Cardiac muscle cell (in vitro differentiated cells and primary cell): ENCODE measurements at places on chromosomes 3 and 15.

- H3K36me3 ChIP-seq = no peaks in the 10 kb centered on the region
- DNase-seq = no peak
- H3K4me1 ChIP-seq = no peaks in the 10 kb centered on the region
- H3K27ac ChIP-seq = no peak overlapping the region
- no peak overlapping the region for H3K4me3 ChIP-seq
- no peaks in the 10 kb centered on the region for H3K27me3 ChIP-seq
Measured at GRCh38 chr3:156271508-156271907, 151.1 kb downstream of the KCNAB1 start.

GRCh38 chr3:171616798-171617197, 156.6 kb upstream of the TNIK start:
- no peak overlapping the region for H3K27ac ChIP-seq
- H3K4me1 ChIP-seq = no peaks in the 10 kb centered on the region
- no peak for DNase-seq
- no peak overlapping the region for H3K4me3 ChIP-seq
- H3K27me3 ChIP-seq = no peaks in the 10 kb centered on the region

- no peaks in the 10 kb centered on the region for H3K36me3 ChIP-seq
- no peak overlapping the region for H3K4me3 ChIP-seq
- H3K27me3 ChIP-seq = no peaks in the 10 kb centered on the region
- peak overlapping the region; percentile 7 for H3K27ac ChIP-seq
Measured at GRCh38 chr3:184778426-184779332, 33.3 kb upstream of the VPS8 start.

DNA sequence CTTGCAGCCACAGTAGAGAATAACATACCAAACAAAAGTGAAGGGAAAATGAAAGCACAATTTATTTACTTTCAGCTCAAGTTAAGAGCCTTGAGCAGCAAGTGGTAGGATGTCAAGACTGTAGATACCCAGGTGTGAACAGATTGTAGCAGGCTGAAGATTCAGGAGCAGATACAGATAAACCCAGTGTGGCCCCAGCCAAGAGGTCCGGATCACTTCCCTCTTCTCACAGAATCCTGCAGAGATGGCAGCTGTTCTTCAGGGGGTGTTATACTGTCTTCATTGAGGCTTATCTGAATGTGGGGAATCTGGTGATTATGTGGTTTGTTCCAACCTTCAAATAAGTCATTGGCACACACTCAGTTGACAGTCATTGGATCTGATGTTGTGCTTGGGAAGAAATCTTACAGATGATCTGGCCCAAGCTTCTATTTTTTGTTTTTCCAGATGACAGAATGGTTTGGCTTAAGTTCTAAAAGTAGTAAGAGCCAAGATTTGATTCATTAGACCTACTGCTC, 2.2 kb downstream of the STARD9 start:
- DNase-seq = peak; percentile 69
- no peaks in the 10 kb centered on the region for H3K36me3 ChIP-seq
- peaks cover 41% of the 10 kb centered on the region for H3K27me3 ChIP-seq
- H3K4me1 ChIP-seq = peaks cover 13% of the 10 kb centered on the region
- H3K4me3 ChIP-seq = no peak overlapping the region
- no peak overlapping the region for H3K27ac ChIP-seq

DNA sequence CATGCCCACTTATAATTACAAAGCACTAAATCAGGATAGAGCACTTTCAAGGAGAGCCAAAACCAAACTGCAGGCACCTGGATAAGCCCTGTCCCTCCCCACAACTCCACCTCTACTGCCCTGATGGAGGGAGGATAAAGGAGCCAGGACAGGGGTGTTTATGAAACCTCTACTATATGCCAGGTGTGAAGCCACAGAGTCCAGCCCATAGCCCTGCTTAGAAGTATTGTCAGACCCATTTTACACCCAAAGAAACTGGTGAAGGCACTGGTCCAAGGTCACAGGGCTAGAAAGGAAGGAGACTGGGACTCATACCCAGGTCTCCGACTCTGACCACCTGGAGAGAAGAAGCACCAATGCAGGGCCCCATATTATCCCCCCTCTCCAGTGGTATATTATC, 48.7 kb downstream of the SH3BP5 start:
- no peak overlapping the region for H3K4me3 ChIP-seq
- H3K36me3 ChIP-seq = no peaks in the 10 kb centered on the region
- no peak for DNase-seq

- DNase-seq = peak; percentile 86
- H3K27ac ChIP-seq = no peak overlapping the region
- H3K27me3 ChIP-seq = no peaks in the 10 kb centered on the region
- no peaks in the 10 kb centered on the region for H3K4me1 ChIP-seq
- no peaks in the 10 kb centered on the region for H3K36me3 ChIP-seq
- no peak overlapping the region for H3K4me3 ChIP-seq
Measured at GRCh38 chr3:40951636-40952035, 247.7 kb upstream of the CTNNB1 start.

DNA sequence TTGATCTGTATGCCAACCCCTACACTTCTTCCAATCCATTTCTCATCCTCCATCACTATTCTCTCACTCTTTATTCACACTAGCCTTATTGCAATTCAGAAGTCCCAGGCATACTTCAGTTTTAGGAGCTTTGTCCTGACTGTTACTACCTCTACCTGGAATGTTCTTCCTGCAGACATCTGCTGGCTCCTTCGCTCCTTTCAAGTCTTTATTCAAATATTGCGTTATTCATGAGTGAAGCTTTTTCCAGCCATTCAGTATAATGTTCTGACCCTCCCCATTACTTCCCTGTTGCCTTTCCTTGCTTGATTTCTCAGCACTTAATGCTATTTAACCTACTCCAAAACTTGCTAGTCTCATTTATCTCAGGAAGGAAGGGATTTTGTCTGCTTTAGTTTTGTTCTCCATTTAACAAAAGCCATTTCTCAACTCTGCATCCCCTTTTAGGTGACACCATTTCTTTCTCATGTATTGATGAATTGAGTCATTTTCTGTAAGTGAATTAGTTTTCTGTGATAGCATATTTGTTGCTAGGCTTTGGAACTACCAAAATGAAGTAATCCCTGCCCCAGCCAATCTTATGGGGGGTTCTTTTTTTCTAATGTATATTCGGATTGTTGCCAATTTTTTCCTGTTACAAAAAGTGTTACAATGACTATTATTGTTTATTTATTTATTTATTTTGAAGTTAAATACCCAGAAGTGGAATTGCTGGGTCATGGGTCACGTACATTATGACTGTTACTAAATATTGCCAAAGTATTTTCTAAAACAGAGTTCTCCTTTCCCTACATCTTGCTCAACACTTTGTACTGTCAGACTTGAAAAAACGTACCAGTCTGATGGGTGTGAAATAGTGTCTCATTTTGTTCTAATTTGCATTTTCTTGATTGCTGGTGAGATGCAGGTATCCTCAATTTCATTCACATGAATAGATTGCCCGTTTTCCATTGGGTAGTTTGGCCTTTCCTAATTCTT, 9.4 kb downstream of the ATP11B start:
- peaks cover 18% of the 10 kb centered on the region for H3K4me1 ChIP-seq
- H3K27ac ChIP-seq = peak overlapping the region; percentile 39
- no peak overlapping the region for H3K4me3 ChIP-seq
- no peaks in the 10 kb centered on the region for H3K27me3 ChIP-seq
- no peak for DNase-seq

DNA sequence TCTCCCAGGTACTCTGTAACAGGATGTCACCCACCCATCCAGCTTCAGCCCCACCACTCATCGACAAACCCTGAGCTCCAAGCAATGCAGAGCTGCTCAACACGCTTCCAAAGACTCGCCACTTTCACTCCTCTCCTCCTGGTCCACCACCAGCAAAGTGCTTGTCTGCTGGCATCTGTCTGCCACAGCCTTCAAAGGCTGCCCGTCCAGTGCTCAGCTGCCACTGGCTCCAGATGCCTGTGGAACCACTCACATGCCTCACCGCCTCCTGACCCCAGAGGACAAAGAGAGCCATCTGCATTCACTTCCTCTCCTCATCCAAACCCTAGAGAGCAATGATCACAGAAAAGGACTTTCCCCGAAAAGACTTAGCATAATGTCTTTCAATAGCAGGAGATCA, 109.5 kb upstream of the OCA2 start:
- DNase-seq = no peak
- no peaks in the 10 kb centered on the region for H3K4me1 ChIP-seq
- no peaks in the 10 kb centered on the region for H3K27me3 ChIP-seq
- no peak overlapping the region for H3K27ac ChIP-seq
- H3K4me3 ChIP-seq = no peak overlapping the region

- no peaks in the 10 kb centered on the region for H3K27me3 ChIP-seq
- H3K36me3 ChIP-seq = no peaks in the 10 kb centered on the region
- no peak for DNase-seq
- no peak overlapping the region for H3K4me3 ChIP-seq
Measured at GRCh38 chr3:153069598-153070510, 92.2 kb upstream of the RAP2B start.

DNA sequence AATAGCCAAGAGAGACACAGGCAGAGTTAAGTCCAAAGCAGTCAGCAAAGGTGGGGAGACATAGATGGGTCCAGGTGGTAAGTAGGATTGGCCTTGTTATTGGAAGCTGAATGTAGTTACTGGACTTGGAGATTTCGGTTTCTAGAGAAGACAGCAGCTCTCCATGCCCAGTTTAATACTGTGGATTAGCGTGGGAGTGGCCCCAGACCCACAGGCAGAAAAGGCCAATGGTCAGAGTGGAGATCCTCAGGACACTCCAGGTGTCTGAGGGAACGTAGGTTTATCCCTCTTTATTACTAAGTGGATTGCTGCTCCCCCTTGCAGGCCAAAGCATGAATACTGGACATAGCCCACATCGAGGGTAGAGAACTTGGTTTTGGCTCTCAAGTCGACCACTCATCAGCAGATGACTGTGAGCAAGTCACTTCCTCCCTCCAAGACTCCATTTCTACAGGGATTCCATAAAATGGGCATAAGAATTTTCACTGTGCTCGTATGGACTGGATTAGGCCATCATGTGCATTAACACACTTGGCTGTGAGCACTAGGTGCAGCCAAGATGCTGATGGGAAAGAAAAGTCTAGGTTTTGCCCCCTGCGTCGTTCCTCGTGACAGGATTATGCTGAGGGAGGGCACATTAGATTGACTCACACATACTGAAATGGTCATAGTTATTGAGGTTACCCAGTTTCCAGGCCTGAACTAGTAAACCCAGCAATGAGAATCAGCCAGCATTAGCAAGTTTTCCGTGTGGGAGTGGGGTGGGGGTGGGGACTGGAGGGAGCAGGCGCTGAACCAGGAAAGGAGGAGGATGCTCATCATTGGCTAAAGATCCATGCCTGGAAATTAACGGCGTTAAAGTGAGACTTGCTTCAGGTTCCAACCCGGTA, 225.2 kb upstream of the TPRG1 start:
- H3K4me3 ChIP-seq = no peak overlapping the region
- peak overlapping the region; percentile 83 for H3K27ac ChIP-seq
- no peak for DNase-seq
- no peaks in the 10 kb centered on the region for H3K27me3 ChIP-seq
- no peaks in the 10 kb centered on the region for H3K36me3 ChIP-seq
- H3K4me1 ChIP-seq = peaks cover 3% of the 10 kb centered on the region

DNA sequence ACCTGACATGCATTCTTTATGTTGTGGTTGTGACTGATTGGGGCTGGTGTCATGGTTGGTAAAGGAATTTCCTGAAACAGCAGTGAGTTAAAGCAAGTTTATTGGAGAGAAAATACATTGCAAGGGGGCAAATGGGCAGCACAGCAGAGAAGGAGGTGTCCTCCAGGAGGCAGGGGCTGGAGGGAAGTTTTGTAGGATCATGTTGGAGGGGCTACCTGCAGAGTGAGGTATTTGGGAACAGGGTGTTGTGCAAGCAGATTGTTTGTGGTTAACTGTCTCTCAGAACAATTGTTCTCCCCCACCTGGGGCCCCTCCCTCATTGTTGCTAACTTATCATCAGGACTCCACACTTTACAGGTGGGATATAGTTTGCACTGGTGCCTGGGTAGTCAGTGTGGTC, 196.0 kb downstream of the NSUN3 start:
- H3K27ac ChIP-seq = no peak overlapping the region
- no peaks in the 10 kb centered on the region for H3K27me3 ChIP-seq
- H3K4me3 ChIP-seq = no peak overlapping the region
- DNase-seq = no peak

GRCh38 chr15:32828507-32829186, 110.8 kb downstream of the GREM1 start:
- H3K4me3 ChIP-seq = no peak overlapping the region
- no peaks in the 10 kb centered on the region for H3K36me3 ChIP-seq
- no peaks in the 10 kb centered on the region for H3K27me3 ChIP-seq
- no peaks in the 10 kb centered on the region for H3K4me1 ChIP-seq

GRCh38 chr3:117660941-117661817, 951.6 kb downstream of the TUSC7 start:
- H3K4me1 ChIP-seq = peaks cover 6% of the 10 kb centered on the region
- DNase-seq = no peak
- H3K36me3 ChIP-seq = no peaks in the 10 kb centered on the region
- H3K27ac ChIP-seq = no peak overlapping the region
- H3K4me3 ChIP-seq = no peak overlapping the region

DNA sequence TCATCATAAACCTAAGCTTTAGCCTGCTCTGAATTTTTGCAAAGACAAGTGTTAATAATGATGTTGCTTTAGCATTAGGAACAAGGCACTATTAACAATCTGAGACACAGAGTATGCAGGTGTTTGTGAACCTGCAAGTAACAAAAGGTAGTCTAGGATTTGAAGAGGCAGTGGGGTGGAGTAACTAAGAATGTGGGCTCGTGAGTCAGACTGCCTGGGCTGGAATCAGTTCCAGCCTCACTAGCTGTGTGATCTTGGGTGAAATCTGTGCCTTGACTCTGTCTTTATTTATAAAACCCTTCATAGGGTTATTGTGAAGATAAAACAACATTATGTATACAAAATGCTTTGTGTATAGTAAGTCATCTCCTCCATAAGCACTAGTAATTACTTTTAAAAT, 610.6 kb upstream of the CFAP20DC start:
- no peak overlapping the region for H3K27ac ChIP-seq
- no peaks in the 10 kb centered on the region for H3K36me3 ChIP-seq
- no peak overlapping the region for H3K4me3 ChIP-seq
- no peaks in the 10 kb centered on the region for H3K27me3 ChIP-seq

GRCh38 chr15:93716615-93717231, 514.6 kb upstream of the MCTP2 start:
- H3K4me3 ChIP-seq = no peak overlapping the region
- no peak for DNase-seq

- H3K36me3 ChIP-seq = no peaks in the 10 kb centered on the region
- H3K27ac ChIP-seq = no peak overlapping the region
- H3K27me3 ChIP-seq = no peaks in the 10 kb centered on the region
- no peaks in the 10 kb centered on the region for H3K4me1 ChIP-seq
- peak; percentile 65 for DNase-seq
Measured at GRCh38 chr3:195859061-195859845, 47.5 kb upstream of the MUC4 start.

DNA sequence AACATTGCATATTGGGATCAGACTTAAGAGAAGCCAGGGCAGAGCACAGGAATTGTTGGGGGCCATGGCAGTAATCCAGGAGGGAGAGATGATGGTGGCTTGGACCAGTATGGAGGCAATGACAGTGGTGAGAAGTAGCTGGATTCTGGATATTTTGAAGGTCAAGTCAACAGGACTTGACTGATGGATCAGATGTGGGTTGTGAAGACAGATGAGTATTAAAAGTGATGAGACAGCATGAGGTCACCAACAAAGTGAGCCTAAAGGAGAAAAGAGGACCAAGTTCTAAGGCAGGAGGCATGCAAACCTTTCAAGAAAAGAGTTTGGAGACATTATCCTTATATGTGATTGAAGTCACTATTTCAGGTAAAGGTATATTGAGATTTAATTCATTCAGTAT, 56.6 kb upstream of the TIPARP start:
- no peak overlapping the region for H3K27ac ChIP-seq
- no peak overlapping the region for H3K4me3 ChIP-seq
- DNase-seq = no peak
- H3K27me3 ChIP-seq = no peaks in the 10 kb centered on the region
- no peaks in the 10 kb centered on the region for H3K36me3 ChIP-seq

- H3K4me1 ChIP-seq = peaks cover 1% of the 10 kb centered on the region
- H3K27ac ChIP-seq = no peak overlapping the region
- H3K36me3 ChIP-seq = no peaks in the 10 kb centered on the region
- no peaks in the 10 kb centered on the region for H3K27me3 ChIP-seq
Measured at GRCh38 chr15:72507402-72508092, 33.4 kb downstream of the ARIH1 start.
